ENCODE measurements at places on chromosomes 7 and 10.
A peak's percentile ranks its signal among the peaks of the same experiment; 100 is the strongest.

GRCh38 chr7:139829025-139829774 is at the start of gene TBXAS1:
TSS of gene TBXAS1 (plus strand) at chr7:139829264. CDS start at chr7:139829391, 127 bp downstream.
- peak; percentile 6 for DNase-seq

DNA sequence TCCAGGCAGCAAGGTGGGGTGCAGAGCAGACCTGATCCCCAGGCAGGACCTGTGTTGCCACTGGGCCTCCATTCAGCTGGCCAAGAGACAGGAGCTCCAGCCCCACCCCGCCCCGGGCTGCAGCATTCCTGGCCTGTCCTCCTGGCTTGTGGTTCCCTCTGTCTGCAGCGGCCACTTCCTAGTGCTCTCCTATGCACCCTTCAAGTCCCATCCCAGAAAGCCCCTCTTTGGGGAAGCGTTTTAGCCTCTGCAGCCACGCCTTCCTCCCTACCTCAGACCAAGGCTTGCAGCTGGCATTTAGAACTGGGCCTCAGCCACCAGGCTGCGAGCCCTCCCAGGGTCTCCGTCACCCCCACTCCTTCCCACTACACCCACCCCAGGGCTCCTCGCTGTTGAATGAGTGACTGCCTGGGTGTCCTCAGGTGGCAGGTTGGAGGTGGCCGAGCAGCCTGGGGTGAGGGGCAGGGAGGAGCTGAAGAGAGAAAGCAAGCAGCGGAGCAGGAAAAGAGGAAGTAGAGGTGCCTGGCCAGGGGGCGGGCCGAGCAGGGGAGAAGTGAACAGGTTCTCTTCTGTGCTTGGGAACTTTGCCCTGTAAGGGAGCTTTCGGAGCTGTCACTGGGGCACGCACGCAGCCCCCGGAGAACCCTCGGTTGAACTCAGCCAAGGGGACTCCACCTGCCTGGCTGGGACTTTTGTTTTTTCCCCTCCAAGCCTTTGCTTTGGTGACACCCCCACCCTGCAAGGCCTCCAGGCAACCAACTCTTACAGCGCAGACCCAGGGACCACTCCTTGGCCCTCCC is 109.1 kb upstream of the TNRC18 start:
- no peak for DNase-seq

DNA sequence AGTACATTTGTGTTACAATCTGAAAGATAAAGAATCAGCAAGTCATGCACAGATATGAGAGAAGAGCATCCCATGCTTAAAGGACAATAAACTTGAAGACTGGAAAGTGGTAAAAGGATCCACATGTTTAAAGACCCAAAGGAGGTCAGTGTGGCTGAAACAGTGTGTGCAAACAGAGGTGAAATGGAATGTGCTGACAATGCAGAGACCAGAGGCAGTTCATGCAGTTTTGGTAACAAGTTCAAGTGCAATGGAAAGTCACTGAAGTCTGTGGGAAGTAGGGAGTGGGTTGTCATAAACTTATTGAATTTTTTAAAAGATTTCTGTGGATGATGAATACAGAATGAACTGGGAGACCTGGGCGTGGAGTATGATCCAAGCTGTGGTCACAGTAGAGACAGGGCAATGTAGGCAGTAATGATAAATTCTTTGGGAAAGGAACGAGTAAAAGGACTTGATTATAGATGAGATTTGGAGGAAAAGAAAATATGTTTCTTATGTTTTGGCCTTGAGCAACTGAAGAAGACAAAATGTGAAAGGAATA is 408.0 kb downstream of the HGF start:
- no peak for DNase-seq

GRCh38 chr10:54880996-54881395 is 80.0 kb upstream of the PCDH15 start:
- no peak for DNase-seq

- DNase-seq, result no peak
Measured at GRCh38 chr10:23886355-23886754, 322.6 kb upstream of the KIAA1217 start.

DNA sequence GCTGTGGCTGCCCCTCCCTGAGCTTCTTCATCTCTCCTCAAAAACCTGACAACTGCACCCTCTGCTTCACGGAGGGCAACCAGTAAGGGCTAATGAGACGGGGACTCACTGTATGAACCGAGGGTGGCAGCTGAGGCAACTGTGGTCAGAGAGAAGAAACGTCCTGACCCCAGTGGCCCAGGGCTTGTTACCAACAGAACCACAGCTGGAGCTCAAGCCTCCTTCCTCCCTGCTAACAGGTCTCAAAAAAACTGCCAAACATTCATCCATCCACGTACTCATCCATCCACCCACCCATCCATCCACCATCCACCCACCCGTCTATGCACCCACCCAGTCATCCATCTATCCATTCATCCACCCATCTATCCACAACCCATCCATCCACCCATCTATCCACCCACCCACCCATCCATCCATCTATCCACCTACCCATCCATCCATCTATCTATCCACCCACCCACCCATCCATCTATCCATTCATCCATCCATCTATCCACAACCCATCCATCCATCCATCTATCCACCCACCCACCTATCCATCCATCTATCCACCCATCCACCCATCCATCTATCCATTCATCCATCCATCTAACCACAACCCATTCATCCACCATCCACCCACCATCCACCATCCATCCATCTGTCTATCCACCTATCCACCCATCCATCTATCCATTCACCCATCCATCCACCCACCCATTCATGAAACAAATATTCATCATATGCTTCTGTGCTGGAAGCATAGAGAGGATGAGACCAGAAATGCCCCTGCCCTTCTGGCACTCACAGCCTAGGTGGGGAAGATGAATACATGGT is 111.7 kb downstream of the PDGFA start:
- DNase-seq, result no peak
